ENCODE measurements at places on chromosomes 2 and 18.

GRCh38 chr2:120667981-120668380 lies 67.7 kb upstream of the GLI2 start:
- DNase-seq, result no peak

DNA sequence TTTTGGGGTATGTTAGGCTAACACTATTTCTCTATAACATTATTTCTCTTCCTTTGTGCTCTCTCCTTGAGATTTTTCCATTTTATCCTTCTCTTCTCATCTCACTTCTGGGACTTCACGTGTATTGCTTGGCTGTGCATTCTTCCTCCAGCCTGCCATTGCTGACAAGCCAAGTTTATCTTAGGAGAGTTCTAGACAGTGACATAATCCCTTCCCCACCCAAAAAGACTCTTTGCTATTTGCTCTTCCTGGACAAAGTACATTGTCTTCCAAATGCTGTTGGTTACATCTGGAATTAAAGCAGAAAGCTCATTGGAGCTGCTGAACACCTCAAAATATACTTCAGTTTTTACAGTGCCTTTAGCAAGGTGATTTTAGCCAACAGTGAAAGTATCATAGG lies 8.9 kb downstream of the TSPYL6 start:
- DNase-seq, result no peak

DNA sequence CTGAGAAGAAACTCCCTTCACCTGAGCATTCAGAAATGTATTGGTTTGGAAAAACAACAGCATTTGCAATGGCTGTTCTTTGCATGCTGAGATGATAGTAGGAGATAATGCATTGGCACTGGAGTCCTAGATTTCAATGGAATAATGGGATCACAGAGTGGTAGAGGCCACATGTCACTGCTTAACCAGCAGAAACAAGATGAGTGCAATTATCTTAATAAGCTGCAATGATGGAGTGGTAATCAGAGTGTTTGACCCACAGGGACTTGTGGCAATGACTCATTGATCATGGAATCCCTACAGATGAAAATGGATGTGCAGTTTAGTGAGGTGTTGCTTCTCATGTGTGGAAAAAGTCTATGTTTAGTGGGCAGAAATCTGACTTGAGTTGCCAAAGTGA lies 218.8 kb upstream of the ZEB2 start:
- DNase-seq, result no peak

DNA sequence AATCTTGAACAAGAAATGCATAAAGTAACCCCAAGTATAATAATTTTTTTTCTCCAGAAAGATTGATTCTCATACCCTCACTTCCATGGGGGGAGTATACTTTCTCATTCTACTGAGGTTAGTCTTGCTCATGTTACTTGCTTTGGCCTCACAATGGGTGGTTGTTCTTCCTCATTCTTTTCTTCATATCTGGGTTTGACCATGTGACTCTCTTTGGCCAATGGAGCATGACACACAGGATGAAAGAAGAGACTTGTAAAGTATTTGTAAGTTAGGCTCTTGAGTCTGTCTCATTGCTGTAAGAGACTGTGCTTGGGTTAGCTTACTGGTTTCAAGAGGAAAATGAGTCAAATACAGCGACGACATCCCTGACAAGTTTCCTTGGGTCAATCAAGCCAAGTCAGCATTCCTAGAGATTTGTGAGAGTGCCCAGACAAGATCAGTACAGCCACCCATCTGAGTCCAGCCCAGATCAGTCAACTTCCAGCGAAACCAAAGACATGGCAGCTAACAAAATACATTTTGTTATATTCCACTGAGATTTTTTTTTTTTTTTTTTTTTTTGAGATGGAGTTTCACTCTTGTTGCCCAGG lies 970.2 kb downstream of the BCL11A start:
- no peak for DNase-seq

DNA sequence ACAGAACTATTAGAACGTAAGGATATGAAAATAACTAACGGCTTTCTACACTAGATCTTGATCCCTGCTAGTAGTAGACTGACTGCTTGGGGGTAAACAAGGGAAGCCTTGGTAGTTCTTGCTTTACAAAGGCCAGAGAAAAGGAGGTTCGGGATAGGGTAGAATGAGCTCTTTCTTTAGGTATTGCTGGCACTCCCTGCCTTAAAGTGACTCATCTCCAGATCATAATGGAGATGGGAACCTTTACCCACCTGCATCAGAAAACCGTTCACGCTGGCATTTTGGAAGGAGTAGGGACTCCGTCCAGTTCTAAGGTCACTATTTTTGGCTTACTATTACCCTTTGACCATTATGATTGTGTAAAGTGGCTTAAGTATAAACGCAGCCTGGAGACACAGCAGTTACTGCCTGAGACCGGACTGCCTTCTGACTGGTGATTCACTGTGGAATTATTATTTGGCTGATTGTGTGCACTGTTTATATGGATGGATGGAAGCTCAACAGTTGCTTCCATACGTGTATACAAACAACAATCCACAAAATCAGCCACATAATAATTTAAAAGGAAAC lies 482.5 kb downstream of the STK39 start:
- DNase-seq, result no peak

DNA sequence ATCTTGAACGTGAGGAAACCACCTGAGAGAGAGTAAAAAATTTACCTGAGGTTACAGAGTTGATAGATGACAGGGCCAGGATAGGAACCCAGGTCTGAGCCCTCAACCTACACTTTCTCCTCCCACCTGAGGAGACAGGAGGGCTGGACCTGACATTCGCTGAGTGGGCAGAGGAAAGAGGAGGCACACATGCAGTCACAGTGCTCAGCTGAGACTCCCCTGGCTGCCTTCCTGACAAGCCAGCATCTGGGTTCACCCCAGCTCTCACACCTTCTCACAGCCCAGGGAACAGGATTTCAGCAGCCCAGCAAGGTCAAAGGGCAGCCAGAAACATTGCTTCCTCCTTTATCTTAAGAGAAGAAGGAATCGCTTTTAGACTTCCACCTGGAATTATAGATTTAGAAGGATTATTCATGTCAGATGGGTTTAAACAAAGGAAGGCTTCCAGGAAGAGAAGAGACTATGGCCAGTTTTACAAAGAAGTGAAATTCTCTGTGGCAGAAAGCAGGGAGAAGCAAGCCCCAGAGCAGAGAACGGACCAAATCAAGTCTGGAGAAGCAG lies 18.1 kb upstream of the PKDCC start:
- DNase-seq, result no peak

DNA sequence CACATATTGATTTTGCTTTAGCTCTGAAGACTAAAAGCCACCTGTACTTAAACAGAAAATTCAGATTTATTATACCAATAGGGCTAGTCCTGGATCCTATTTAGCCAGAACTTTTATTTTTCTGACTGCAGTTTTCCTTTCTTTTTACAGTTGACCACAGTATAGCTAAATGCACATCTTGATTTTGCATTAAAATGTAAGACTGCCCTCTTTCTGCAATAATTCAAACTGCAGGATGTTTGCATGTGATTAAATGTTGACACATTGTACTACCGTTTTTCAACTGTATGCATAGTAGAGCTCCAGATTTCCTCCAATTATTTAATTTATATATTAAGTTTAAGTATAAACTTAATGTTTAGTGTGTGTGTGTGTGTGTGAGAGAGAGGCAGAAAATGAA lies 1262.9 kb downstream of the SUCLG1 start:
- DNase-seq, result peak; percentile 12

DNA sequence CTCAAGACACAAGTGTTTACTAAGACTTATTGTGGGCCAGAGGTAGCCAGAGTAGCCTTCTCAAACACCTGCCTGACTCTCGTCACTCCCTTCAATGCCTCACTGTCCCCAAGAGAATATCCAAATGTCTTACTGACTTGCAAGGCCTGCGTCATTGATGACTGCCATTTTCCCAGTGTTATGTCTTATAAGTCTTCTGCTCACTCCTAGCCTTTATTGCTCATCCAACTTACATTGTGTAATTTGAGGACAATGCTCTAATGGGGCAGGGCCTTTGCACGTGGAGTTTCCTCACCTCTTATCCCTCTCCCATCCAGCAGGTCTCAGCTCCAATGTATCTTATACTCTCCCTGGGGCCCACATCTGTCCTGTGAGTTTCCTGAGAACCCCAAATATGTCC lies 10.1 kb upstream of the CD226 start:
- no peak for DNase-seq

DNA sequence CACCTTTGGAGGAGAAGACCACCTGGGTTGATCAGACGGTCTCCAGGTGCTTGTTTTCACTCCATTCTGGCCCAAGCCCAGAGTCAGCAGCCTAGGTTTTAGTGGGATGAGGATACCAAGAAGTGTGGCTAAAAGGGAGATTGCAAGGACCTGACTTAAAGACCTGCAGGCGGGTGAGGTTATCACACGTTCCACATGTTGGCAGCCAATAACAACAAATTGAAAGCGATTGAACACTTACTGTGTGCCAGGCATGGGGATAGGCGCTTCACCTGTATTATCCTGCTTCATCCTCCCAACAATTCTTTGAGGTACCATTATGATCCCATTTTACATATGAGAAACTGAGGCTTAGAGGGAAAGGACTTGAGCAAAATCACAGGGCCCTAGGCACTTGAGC lies 5.0 kb downstream of the ARL4C start:
- DNase-seq, result no peak

- no peak for DNase-seq
These were observed 99.3 kb downstream of the ROCK1 start for GRCh38 chr18:21012308-21012707.

DNA sequence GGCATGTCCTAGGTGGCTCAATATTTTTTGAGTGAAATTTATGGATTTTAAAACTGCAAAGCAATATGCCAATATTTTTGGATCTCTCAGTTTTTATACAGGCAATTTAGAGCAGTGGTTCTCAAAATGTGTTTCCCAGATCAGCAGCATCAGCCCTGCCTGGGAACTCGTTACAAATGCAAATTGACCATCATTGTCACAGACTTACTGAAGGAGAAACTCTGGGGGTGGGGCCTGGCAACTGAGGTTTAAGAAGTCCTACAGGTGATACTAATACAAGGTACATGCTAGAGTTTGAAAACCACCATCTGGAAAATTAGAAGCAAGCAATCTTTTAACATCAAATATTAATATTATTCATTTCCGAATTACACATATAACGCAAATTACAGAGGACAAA lies 215.6 kb upstream of the PID1 start:
- no peak for DNase-seq

DNA sequence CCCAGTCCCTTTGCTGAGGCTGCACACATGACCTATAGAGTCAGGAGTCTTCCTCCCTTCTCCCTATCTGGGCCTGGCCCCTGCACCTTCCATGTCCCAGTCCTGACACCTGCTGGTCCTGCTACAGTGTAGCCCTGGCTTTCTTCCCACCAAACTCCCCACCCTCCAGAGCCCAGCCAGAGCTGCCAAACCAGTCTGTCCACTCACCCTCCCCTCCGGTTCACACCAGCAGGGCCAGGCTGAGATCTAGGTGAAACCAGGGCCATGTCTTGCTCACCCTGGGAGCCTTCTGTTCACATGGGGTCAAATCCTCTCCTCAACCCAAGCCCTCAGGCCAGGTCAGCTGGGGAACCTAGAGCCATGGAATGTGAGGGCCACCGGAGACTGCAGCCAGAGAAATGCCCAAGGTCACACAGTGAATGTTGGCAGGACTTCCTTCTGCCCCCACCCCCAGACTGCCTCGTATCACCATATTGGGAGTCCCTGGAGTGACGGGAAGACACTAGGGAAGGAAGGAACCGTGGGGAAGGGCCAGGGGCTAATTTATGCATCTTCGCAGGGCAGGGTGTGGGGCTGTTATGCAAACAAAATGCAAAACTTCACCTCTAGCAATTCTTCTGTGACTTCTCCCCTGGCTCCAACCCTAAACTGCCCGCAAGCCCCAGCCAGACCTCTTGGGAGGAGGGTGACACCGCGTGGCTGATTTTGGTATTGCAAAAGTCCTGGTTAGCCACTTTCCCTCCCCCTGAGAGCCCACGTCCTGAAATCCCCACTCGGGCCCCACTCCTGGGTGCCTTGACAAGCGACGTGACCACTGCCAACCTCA lies 14.6 kb downstream of the TNS1 start:
- peak; percentile 74 for DNase-seq

GRCh38 chr2:191682126-191682525 lies 4.2 kb downstream of the NABP1 start:
- DNase-seq, result no peak

- DNase-seq, result no peak
These were observed 10.9 kb downstream of the INPP4A start for GRCh38 chr2:98455494-98455976.

DNA sequence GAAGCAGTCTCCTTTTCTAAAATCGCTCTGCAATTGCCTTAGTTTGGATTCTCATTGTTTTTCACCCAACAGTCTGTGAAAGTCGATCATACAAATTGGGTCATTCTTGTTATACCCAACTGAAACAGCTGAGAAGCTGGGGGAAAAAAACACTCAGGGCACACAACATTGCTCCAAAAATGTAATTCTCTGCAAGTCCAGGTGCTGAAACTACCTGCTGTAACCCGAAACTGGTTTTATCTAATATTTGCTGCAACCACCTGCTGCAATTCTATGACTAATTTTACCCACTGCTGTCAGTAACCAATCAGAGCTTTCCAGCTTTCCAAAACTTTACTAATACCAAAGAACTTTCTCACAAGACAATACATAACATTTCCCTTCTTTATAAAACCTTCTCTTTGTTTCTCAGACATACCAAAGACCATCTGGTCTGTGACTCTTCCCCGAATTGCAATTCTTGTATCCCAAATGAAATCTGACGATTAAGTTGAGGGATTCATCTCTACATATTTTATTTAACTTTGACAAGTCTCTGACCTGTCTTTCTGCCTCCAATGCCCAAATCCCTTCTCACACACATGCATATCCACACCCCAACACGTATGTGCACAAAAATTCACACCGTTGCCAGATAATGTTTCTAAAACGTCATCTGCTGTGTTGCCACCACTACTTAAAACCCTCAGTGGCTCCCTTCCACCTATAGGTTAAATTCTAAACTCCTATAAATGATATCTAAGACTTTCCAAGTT lies 198.3 kb downstream of the PIEZO2 start:
- DNase-seq, result no peak

DNA sequence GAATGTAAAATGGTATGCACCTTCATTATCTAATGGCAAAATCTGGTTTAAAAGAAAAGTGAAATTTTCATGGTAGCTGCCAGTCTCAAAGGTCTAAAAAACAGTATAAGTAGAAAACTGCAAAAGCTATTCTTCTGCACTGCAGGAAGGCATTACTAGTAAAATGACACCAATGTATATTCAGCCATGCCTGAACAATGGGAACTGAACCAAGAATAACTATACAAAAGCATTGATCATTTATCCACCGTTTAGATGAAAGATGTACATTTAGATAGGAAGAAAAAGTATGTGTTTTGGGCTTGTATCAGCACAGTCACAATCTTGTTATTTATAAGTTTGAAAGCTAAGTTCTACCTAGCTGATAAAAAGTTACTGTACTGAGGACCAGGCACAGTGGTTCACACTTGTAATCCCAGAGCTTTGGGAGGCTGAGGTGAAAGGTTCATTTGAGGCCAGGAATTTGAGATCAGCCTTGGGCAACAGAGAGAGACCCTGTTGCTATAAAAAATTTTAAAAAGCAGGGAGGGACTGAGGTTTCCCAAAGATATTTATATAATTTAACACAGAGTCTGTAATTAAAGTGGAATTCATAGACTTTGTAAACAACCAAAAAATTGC lies 163.1 kb upstream of the WDSUB1 start:
- DNase-seq, result no peak

All from hematopoietic multipotent progenitor cell treated with erythropoietin and hydrocortisone succinate and interleukin-3 and kit ligand, for 8 days (in vitro differentiated cells).